Left lobe of liver (tissue), 2 donors: ENCODE measurements at places on chromosomes 1 and 21. TPM values are rescaled to one million over a fixed set of nuclear protein-coding genes. Genes with fewer than 3 reads are reported as not detected.

Gene TRIM45
- 0.73 TPM for total RNA-seq

Gene LCE1F
- not detected for total RNA-seq

Gene MNDA
- total RNA-seq = 0.53 TPM

Gene HSD11B1
- total RNA-seq = 479 TPM

Gene ACTL8
- total RNA-seq = not detected

Gene DSCAM
- total RNA-seq = 0.10 TPM

Gene CASZ1
- total RNA-seq = 4.8 TPM

Gene KRTAP12-2
- total RNA-seq = not detected

- no peak for DNase-seq
Measured at GRCh38 chr1:151478140-151478812, 19.0 kb upstream of the POGZ start.

DNA sequence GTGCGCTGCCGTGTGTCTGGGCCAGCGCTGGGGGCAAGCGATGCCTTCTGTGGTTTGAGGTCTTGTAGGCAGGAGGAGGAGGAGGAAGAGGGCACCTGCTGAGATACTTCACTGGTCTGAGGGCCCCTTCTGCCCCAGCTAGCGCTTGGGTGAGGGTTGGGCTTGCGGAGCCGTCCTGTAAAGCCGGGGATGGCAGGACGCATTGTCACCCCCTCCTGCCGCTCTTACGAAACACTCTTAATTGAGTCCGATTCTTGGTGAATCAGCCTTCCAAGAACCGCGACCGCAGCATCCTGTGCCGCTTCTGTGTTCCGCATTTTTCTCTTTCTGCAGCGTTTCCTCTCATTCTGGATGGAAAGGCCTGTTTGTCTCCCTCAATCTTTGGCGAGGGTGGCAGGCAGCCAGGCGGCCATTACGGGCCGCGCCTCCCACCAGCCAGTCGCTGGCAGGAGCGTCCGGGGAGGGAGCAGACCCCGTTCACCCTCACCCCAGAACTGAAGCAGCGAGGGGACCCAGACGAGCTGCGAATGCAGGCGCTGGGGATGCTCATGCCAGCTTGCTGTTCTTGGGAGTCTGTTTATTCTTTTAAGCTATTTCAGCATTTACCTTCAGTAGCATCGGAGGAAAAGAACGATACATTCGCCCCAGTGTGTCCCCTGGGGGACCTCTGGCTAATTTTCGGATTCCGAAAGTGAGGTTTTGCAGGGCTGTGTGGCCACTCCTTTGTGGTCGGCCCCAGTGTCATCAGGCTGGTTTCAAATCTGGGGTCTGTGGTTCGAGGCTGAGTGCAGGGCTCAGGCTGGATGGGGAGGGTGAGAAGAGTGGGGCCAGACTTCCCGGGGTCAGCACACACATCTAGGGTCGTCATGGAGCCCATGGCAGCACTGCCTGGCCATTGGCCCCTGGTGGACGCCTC, 62.7 kb downstream of the SKI start:
- DNase-seq = no peak

GRCh38 chr1:222798116-222798515, 16.7 kb upstream of the DISP1 start:
- no peak for DNase-seq

DNA sequence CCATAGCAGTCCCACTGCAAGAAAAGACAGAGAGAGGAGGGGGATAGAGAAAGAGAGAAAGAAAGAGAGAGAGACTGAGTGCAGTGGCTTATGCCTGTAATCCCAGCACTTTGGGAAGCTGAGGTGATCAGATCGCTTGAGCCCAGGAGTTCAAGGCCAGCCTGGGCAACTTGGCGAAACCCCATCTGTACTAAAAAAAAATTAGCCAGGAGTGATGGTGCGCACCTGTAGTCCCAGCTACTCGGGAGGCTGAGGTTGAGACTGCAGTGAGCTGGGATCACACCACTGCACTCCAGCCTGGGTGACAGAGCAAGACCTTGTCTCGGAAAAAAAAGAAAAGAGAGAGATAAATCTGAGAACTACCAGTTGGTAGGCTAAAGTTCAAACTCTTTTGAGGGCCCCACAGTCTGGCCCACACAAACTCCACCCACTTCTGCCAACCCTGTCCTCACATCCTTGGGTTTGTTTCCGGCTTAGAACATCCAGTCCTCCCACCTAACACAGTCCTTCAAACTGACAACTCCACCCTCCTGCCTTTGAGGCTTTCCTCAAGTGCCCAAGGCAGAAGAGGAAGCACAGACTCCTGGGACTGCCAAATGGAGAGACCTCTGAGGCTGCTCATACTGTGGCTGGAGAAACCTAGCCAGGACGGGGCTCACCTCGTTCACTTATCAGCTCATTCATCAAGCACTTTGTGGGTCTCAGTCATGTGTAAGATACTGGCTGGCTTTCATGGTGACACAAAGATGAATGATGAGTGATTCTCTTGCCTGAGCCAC, 20.1 kb downstream of the TFAP2E start:
- DNase-seq = no peak

- DNase-seq = no peak
Measured at GRCh38 chr1:214476986-214477870, 74.2 kb downstream of the PTPN14 start.

DNA sequence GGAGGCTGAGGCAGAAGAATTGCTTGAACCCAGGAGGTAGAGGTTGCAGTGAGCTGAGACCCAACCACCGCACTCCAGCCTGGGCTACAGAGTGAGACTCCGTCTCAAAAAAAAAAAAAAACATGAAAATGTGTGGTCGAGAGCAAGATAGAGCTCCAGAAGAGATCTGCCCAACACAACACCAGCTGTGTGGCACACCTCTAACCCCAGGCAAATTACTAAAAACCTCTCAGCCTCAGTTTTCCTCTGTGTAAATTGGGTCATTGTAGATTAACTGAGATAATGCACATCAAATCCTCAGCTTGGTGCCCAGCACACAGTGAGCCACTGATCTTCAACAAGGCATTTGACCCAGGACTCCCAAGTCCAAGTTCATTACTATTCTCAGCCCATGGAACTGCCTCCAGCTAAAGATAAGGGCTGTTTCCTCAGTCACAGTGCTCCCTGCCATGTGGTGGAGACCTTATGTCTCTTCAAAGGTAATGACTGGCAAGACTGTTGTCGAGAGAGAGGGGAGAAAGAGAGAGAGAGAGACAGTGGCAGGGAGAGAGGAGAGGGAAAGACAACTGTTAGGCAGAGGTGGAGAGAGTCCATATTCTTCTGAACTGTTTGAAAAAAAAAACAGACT, 58.1 kb downstream of the PTP4A2 start:
- DNase-seq = peak; percentile 54

DNA sequence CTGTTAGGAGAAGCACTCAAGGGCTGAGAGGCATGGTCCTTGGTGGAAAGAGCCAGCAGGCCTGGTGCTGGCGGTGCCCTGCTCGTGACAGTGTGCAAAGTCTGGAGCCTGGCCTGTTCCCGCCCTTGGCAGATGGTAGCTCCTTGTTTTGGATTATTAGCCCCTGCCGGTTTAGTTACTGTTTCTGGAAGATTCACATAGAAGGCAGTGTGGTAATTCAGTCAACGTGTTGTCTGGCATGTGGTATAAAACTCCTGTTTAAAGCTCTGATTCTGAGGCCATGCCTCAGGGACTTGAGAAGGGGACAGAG, 6.8 kb downstream of the PKNOX1 start:
- DNase-seq = no peak

- DNase-seq = no peak
Measured at GRCh38 chr21:38982804-38983203, 177.1 kb downstream of the ETS2 start.

- DNase-seq = no peak
Measured at GRCh38 chr1:18778437-18778836, 81.0 kb downstream of the TAS1R2 start.

DNA sequence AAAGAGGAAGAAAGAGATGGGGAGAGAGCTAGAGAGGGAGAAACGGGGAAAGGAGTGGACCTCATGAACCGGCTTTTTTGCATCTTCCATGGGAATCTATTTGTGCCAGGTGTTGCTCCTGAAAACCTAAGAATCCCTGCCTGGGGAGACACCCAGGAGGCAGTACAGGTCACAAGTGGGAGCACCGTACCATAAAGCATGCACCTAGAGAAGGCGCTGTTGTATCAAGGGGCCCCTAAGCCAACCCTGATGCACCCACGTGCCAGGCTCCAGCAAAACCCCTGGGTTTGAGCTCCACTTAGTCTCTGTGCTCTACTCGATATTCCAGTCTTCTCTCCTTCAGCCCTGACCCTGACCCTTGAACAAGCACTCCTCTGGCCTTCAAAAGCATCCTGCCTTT, 233.6 kb downstream of the RRAGC start:
- no peak for DNase-seq

DNA sequence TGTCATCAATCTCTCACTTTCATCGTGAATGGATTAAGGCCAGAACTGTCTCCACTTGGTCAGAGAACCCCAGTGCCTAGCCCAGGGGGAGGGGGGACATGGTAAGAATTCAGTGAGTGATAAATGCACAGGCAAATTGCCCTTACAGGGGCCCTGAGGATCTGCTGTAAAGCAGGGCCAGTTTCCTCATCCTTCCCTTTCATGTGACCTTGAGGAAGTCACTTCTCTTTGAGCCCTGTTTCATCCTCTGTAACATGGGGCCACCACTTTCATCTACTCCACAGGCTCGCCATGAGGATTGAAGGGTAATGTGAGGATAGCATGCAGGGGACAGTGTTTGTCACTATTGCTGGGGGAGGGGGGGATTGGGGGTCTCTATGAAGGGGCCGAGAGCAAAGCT, 28.1 kb upstream of the C1QA start:
- DNase-seq = no peak

DNA sequence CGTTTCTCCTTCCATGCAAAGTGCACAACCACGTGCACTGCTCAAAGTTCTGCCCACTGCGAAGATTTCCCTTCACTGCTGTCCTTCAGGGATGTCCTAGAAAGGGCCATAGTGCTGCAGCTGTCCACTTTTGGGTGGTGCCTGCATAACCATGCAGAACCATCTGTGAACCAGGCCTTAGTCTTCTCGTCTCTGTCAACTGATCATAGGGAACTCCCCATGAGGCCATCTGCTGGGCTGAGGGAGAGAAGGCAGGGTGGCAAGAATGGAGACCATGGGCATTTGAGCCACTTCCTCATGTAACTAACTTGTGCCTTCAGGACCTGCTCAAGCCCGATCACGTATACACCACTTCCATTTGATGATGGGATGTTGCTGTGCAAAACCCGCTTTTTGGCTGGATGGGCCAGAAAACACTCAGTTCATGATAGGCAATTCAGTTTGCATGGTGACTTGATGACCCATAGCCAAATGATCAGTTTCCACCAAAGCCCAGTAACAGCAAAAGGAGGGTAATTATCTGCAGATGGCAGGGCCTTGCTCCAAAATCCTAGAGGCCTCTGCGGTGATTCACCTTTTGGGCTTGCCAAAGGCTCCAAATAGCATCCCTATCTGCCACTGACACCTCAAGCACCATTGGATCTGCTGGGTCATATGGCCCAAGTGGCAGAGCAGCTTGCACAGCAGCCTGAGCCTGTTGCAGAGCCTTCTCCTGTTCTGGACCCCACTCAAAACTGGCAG, 9.5 kb downstream of the ST6GALNAC5 start:
- no peak for DNase-seq

DNA sequence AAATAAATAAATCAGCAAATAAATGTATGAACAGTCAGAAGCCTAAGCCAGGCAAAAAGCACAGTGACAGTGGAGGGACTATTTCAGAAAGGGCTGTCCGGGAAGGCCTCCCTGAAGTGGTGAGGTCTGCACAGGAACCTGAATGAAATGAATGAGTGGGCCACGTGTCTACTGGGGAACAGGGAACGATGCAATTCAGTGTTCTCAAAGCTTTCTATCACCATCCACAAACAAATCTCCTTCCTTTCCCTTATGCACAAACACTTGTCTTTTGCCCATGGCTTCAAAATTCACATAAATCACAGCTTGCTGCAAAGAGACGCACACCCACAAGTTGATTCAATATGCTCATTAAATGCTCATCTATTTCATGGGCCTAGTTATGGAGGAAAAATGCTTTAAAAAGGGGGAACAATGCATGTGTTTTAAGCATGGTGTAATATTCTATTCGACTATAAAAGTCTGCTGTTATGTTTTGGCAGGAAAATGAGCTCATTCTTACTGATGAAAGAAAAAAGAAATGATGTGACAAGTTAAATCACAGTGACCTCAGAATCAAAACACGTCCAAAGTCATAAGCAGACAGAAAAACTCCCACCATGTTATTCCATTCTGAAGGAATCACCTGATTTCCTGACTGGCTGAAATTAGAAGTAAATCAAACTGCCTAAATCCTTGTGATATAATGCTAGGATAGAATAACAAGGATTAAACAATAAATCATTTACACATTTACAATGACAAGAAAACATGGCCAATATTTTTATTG, 21.6 kb downstream of the URB1 start:
- DNase-seq = no peak

DNA sequence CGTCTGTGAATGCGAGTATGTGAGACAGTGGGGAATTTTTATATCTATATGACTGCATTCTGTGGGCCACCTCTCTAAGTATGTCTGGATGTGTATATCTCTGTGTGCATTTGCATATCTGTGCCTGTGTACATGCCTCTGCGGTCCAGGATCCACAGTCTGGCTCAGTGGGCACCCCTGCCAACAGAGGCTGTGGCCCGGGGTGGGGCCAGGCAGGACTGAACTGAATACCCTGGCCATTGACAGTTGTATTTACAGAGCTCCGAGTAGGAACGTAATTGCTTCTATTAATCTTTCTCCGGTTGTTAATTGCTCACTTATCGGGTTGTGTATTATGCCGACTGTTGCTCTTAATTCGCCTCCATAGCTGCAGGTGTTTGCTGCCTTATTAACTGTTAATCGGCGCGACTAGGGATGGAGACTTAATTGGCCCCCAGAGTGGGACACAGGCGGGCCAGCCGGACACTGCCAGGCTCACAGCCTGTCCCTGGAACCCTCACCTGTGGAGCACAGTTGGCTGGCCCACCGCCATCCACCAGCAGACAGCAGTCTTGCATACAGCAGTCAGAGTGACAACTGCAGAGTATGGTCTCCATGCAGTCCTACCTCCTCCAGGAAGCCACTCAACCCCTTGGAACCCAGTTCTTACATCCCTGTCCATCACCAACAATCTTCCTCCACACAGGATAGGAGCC, 22.4 kb upstream of the ADGRB2 start:
- no peak for DNase-seq

- no peak for DNase-seq
Measured at GRCh38 chr21:32521736-32522355, 63.5 kb downstream of the TCP10L start.

- no peak for DNase-seq
Measured at GRCh38 chr1:165836664-165837482, 9.5 kb downstream of the UCK2 start.

GRCh38 chr1:20492751-20493150, 6.7 kb upstream of the CAMK2N1 start:
- no peak for DNase-seq

GRCh38 chr1:5563861-5564577, 428.2 kb downstream of the NPHP4 start:
- no peak for DNase-seq
